ENCODE measurements at places on chromosomes 12 and 14.
A peak's percentile ranks its signal among the peaks of the same experiment; 100 is the strongest.

DNA sequence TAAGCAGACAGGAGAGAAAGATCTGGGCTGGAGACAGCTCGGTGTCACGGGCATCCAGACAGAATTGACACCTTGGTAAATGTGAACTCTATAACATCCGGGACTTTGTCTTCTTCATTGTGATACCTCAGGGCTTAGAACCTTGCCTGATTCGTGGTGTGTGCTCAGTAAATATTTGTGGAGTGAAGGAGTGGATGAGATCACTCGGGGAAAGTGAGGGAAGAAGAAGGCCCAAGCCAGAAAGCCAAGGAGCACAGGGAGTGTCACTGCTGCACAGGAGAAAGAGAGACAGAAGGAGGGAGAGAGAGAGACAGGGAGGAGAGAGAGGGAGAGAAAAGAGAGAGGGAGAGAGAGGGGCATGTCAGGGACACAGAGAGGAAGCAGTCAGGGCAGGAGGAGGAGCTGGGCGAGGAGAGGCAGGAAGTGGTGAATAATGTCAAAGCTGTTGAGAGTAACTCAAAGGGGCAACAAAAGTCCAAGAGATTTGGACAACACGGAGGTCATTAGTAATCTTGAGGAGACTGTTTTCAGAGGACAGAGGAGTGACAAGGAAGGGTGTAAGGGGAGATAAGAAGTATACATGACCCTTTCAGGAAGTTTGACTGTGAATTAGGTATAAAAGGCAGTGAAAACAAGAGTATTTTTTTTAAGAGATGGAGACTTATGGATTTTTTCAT is 141.6 kb upstream of the MAX start:
- DNase-seq: no peak

DNA sequence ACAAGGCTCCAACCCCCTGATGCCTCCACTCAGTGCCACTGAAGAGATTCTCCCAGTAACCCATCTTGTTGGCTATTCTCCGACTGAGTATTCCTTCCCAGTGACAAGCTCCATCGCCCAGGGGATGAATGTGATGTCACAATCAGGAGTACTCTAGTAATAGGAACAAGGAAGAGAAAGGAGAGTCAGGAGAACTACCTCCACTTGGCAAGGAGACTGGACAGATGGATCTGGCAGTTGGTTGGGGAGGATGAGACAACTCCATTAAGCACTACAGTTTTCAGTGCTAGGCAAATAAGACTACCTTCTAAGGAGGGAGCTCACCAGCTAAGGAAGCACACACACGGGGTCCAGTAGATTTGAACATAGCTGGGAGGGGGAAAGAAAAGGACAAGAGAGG is 5.3 kb downstream of the RNF41 start:
- DNase-seq: no peak

- DNase-seq: peak; percentile 47
These were observed 228.1 kb upstream of the AMIGO2 start for GRCh38 chr12:47307680-47308399.

GRCh38 chr12:40351976-40352375 is 127.2 kb downstream of the LRRK2 start:
- no peak for DNase-seq

GRCh38 chr12:93061473-93062419 is 132.7 kb upstream of the EEA1 start:
- no peak for DNase-seq

GRCh38 chr14:105397350-105397931 is 897 bp upstream of the TEX22 start:
- no peak for DNase-seq

- no peak for DNase-seq
These were observed 6.2 kb downstream of the OR4N5 start for GRCh38 chr14:20144820-20145219.

DNA sequence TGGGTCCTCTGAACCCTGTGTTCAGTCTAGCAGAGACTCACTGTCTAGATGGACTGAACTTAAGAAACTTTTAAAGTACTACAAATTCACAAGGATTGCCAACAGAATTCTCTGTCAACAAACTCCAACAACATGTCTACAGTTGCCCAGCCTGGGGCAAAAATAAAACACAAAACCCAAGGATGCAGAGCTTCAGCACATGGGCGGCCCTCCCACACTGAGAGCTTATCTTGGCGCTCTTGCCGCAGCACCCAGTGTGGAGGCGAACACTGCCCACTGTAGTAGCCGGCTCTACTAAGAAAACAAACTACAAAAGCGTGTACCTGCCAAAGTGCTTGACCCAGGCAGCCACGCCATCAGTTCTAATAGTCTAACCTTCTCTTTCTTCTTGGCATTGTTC is 66.7 kb downstream of the PTPN21 start:
- DNase-seq: no peak

GRCh38 chr14:50559990-50560930 is at the start of gene ATL1:
Gene ATL1, plus strand, starts transcription at chr14:50560145. Its CDS starts 121 bp downstream, at chr14:50560266.
- peak; percentile 19 for DNase-seq

DNA sequence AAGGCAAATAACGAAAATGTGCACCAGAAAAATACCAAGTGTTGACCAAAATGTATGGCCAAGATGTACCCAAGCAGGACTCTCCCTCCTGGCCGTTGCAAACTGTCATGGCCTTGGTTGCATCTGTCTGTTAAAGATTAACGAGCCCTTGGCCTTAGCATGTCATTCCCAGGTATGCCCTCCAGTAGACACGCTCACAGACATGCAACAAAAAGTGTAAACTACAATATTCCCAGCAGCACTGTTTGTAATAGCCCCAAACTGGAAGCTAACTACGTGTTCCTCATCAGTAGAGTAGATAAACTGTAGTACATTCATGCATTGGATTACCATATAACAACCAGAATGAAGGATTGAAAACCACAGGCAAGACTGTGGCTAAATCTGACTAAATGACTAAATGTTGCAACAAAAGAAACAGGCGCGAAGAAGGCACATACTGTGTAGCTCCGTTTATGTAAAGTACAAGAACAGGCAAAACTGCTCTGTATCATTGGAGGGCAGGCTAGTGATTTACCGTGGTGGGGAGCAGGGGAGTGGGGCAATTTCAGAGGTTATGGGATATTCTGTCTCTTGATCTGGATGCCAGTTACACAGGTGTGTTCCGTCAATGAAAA is 232.8 kb upstream of the DIO3 start:
- no peak for DNase-seq

GRCh38 chr12:9669534-9669933 is at the start of gene CLEC2D:
Gene CLEC2D, plus strand, starts transcription at chr12:9669713. Its CDS starts 22 bp downstream, at chr12:9669735.
- no peak for DNase-seq

GRCh38 chr12:14613718-14614117 is 46.0 kb upstream of the PLBD1 start:
- DNase-seq: no peak

- no peak for DNase-seq
These were observed 300.4 kb upstream of the CLEC14A start for GRCh38 chr14:38556252-38556651.

- DNase-seq: no peak
These were observed 7.4 kb downstream of the GLIPR1L1 start for GRCh38 chr12:75341873-75342272.

GRCh38 chr14:56899829-56900228 is 89.5 kb upstream of the OTX2 start:
- DNase-seq: no peak

- no peak for DNase-seq
These were observed 14.9 kb downstream of the DTX1 start for GRCh38 chr12:113071135-113072112.

DNA sequence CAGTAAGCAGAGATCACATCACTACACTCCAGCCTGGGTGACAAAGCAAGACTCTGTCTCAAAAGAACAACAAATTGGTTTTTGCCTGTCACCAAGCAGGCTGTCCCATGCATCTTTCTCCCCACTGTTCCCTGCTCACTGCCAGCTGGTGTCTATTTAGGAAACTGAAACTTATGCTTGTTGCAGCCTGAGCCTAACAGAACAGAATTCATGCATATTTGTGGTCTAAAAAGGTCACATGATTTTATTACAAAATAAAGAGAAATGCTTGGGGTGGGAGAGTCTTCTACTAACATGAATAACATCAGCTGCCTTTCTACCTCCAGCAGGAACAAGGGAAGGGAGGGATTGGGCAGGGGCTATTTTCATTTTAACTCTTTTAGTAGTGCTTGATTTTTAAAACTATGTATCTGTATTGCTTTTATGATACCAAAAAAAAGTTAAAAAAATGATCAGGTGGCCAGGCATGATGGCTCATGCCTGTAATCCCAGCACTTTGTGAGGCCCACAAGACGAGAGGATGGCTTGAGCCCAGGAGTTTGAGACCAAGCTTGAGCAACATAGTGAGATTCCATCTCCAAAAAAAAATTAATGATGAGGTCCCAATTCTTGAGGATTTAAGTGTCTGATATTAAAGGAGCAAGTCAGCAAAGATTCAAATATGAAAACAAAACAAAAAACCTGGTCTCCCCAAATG is 923 bp downstream of the STAT2 start:
- DNase-seq: peak; percentile 77

- no peak for DNase-seq
These were observed 10.2 kb downstream of the SLCO1A2 start for GRCh38 chr12:21324551-21324950.

- DNase-seq: no peak
These were observed 78.8 kb downstream of the RPS6KA5 start for GRCh38 chr14:90981636-90982035.

GRCh38 chr14:35416108-35416750 is 11.7 kb upstream of the NFKBIA start:
- no peak for DNase-seq

DNA sequence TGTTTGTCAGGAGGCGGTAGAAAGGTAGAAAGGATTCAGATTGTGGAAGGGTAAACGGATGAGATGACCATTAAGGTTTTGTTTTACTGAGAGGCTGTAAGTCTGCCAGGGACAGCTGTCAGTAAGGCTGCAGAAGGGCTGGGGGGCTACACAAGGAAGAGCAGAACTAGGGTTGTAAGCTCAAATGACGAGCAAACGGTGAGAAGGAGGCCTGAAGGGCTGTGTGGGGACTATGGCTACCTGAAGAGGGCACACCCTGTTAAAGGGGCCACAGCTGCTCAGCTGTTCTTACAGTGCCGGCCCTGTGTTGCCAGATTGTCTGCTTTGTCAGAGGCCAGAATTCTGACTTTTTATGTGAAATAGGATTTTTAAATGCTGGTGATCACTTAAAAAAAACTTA is 19.1 kb downstream of the VASH1 start:
- DNase-seq: no peak

DNA sequence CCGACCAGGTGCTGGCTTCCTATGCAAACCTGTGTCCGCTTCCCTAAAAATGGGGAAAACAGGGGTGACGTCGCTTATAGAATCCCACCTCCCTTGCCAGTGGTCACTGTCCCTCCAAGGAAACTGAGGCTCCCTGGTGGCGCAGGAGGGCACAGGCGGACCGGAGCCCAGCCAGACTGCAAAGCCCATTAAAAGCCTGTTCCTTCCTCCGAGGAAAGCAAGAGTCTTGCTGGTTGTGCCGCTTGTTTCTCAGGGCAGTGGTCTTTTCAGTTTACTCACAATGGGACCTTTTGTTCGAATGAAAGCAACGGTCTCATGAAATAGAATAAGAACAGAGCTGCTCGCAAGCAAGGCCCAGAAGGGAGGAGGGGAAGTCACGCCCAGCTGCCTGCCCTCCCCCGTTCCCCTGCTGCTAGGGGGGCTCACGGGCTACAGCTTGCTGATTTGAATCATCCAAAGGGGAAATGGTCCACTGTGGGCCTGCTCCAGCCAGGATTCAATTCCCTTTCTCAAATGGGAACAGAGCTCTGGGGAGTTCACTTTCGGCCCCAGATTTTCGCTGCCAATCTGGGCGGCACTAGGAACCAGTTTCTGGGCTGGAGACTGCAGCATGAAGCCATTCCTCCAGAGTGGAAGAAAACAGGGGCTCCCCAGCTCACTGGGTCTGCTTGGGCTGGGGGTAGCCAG is 4.6 kb upstream of the SELPLG start:
- DNase-seq: no peak

GRCh38 chr12:27821259-27821973 is 41.4 kb upstream of the MANSC4 start:
- DNase-seq: peak; percentile 46

DNA sequence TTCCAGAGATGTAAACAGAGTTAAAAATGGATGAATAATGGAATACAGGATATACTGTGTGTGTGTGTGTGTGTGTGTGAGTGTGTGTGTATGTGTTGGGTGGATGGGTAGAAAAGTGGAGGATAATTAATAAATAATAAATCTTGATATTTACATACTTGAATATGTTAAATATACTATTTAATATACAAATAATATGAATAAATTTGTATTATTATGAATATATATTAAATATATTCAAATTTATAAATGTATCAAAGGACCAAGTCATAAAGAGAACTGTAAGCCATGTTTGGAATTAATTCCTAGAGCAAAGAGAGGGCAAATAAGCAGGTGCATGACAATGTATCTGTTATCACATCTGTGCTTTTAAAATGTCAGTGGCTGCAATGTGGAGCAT is 225.3 kb downstream of the ALG10B start:
- no peak for DNase-seq

- no peak for DNase-seq
These were observed 406.0 kb downstream of the PRKD1 start for GRCh38 chr14:29521526-29522137.

DNA sequence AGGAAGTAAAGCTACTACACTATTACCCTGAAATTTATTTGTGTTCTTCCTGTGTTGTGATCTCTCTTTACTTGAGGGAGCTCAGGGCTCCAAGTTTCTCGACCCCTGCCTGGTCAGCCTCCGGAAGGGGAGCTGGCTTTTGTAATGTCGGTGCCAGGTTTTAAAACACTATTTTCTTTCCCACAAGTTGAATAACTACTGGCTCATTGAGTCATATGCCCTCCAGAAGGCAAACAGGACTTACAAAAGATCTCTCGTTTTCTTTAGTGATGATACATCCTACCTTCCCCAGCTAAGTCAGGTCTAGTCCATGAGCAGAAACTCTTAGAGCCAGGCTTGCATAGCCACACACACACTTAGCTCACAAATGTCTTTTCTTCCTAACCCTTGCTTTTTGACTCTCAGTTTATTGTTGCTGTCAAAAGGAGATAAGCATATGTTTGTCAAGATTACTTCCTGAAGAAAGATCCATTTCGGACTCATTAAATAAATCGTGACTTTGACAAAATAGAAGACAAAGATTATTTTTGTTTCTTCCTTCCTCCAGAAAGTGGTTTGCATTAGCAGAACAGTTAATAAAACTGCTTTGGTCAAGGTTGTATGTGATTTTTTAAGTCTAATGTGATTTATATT is 209.8 kb upstream of the FLRT2 start:
- no peak for DNase-seq

- no peak for DNase-seq
These were observed 1.2 kb upstream of the TRHDE start for GRCh38 chr12:72270961-72271360.

DNA sequence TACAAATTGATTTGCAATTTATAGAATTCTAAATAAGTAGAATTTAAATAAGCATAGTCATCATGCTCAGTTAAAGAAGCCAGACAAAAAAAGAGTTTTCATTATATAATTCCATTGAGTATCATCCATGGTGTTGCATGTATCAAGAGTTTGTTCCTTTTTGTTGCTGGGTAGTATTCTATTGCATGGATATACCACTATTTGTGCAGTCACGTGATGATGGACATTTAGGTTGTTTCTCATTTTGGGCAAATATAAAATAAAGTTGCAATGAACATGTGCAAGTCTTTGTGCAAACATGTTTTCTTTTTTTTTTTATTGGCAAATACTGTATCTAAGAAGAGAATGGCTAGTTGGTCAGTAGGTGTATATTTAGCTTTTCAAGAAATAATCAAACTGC is 186.2 kb upstream of the FRMD6 start:
- no peak for DNase-seq

GRCh38 chr12:11728154-11728755 is 78.8 kb downstream of the ETV6 start:
- no peak for DNase-seq
